Left lung (tissue), 14 donors: ENCODE measurements at places on chromosomes 5 and 9. TPM values are rescaled to one million over a fixed set of nuclear protein-coding genes. Genes with fewer than 3 reads are reported as not detected.

DNA sequence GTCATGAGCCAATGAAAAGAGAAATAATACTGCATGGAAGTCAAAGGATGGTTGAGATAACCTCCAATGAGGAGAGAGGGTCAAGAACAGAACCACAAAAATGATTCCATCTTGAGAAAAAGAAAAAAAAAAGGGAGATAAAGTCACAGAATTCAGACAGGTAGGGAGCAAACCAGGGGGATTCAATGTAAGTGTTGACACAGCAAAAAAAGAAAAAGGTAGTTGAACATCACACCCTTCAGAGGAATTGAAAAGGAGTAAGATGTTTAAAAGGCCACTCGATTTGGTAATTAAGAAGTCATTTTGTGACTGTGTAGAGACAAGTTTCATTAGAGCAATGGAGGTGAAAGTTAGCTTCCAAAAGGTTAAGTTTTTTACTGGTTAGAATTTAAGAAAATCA lies 79.3 kb downstream of the ERP44 start:
- no peak for DNase-seq

COL5A1 gene
- total RNA-seq: 357 TPM

- DNase-seq: no peak
Observed at GRCh38 chr9:76999261-76999660, 20.2 kb upstream of the FOXB2 start.

GRCh38 chr9:16277471-16277960 lies 593.0 kb downstream of the BNC2 start:
- no peak for DNase-seq

F2RL2 gene
- total RNA-seq: 0.10 TPM

DNA sequence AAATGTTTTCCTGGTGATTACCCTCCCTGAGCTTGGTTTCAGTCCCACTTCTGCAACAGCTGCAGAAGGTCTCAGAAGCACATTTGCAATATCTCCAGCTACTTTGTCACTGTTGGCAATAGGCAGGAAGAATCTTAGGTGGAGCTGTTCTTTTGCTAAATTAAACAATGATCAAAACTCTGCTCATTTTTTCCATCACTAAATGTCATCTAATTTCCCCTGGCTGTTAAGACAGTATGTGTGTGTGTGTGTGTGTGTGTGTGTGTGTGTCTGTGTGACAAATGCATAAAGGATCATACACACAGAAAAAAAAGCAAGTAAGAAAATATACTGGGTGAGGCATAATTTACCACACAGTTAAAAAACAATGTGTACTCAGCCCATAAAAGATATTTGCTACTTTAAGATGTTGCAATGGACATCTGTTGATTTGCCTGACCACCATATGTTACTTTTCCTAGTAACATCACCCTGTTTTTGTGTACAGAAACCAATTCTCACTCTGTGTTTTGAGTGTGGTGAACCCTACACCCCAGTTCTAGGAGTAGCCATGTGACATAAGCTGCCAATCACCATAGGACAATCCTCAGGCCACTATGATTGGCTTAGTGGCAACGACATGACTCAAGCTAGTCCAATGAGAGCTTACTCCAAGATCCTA lies 572.6 kb upstream of the CLINT1 start:
- no peak for DNase-seq

GRCh38 chr9:110337727-110338126 lies at the start of gene TXNDC8:
TXNDC8 (minus strand) TSS chr9:110337863.
- DNase-seq: no peak

DNA sequence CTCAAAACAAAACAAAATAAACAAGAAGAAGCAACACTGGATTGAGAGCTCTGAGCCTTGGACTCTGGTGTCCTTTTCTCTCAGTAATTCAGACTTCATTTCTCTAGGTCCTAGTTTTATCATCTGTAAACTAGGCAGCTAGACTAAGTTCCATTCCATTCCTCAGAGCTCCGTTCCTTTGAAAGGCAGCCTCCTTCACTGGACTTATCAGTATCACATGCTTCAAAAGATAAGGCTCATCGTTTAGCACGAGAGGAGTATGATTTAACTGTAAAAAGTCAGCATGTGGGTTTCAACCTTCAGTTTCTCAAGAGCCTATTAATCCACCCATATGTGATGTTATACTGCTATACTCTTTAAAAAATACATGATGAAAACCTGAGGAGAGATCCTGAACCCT lies 1.6 kb downstream of the ATP10B start:
- DNase-seq: no peak

VPS13A gene
- total RNA-seq: 30.6 TPM

DNA sequence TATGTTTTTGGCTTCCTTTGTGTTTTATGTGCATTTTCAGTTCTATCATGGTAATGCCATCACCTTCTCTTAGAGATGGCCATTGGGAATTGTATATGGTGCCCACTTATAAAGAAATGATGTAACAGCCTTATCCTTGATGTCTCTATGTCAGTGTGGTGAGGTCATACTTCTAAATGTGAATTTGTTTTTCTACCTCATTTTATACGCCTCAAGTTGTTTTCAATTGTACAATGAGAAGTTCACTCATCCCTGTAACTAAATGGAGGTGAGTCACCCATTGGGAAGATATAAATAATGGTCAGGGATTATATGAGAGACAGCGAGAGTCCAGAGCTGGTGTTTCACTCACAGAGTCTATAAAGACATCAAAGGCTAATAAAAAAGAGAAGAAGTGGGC lies 402.4 kb downstream of the AGTPBP1 start:
- no peak for DNase-seq

TLX3 gene
- not detected for total RNA-seq

- DNase-seq: no peak
Observed at GRCh38 chr5:67619235-67619634, 422.6 kb upstream of the CD180 start.

PCDHB13 gene
- total RNA-seq: 1.8 TPM

CEP120 gene
- total RNA-seq: 14.2 TPM

GABRA6 gene
- total RNA-seq: not detected

GRCh38 chr5:124036786-124037185 lies 524.8 kb downstream of the CSNK1G3 start:
- DNase-seq: no peak

- no peak for DNase-seq
Observed at GRCh38 chr5:80569961-80570786, at the start of gene ANKRD34B. ANKRD34B (minus strand) TSS chr5:80570280; CDS start chr5:80560019, 10,261 bp downstream.

GRCh38 chr5:14581106-14581890 lies at the start of gene OTULINL:
OTULINL (plus strand) TSS chr5:14581792; CDS start chr5:14581895, 103 bp downstream.
- peak; percentile 97 for DNase-seq

DNA sequence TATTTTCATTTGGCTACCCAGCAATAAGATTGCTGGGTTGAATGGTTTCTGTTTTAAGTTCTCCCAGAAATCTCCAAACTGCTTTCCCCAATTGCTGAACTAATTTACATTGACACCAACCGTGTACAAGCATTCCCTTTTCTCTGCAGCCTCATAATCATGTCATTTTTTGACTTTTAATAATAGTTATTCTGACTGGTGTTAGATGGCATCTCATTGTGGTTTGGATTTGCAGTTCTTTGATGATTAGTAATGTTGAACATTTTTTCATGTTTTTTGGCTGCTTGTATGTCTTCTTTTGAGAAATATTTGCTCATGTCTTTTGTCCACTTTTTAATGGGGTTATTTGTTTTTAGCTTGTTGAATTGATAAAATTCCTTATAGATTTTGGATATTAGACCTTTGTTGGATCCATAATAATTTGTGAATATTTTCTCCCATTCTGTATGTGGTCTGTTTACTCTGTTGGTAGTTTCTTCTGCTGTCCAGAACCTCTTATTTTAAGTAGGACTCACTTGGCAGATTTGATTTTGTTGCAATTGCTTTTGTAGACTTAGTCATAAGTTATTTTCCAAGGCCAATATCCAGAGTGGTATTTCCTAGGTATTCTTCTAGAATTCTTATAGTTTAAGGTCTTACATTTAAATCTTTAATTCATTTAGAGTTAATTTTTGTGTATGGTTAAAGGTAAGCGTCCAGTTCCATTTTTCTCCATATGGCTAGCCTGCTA lies 793.7 kb downstream of the BRINP1 start:
- DNase-seq: no peak

GRCh38 chr9:130311408-130312140 lies 46.0 kb downstream of the HMCN2 start:
- DNase-seq: peak; percentile 53

DNA sequence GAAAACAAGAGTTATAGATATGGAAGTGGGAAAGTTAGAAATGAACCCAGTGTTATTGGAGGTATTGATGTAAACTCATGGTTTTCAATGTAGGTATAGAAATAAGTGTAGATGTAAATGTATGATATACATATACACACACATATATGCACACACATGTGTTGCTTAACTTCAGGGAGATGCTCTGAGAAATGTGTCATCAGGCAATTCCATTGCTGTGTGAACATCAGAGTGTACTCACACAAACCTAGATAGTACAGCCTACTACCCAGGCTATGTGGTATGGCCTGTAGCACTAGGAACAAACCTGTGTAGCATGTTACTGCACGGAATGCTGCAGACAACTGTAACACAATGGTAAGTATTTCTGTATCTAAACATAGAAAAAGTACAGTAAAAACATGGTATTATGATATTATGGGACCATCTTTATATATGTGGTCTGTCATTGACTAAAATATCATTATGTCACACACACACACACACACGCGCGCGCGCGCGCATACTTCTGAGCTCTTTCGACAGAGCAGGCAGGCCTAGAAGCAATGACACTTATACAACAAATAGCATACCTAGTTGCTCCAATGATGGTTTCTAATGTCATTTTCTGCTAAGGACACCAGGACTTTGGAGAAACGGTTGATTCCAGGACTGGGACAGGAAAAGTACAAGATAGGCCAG lies 86.6 kb downstream of the MACROH2A1 start:
- no peak for DNase-seq

- DNase-seq: no peak
Observed at GRCh38 chr9:113511856-113512761, 48.6 kb downstream of the RGS3 start.

NUTM2G gene
- not detected for total RNA-seq

TMEM215 gene
- not detected for total RNA-seq

- DNase-seq: no peak
Observed at GRCh38 chr5:109612278-109612905, 77.3 kb upstream of the MAN2A1 start.

RORB gene
- total RNA-seq: 2.9 TPM

DNA sequence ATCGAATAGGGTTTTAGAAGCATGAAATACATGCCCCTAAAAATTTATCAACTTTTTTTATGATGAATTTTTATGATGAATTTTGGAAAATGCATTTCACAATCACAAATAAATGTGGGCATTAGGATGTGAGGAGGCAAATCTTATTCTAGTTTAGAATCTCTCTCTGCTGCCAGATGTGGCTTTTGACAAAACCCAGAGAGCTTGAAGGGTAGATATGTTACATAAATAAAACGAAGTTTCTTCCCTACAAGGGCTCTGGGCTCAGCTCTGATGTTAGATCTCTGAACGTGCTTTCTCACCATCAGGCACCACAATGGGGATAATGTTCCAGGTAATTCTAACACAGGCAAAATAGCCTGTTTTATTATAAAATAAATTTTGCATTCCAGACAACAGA lies 102.3 kb upstream of the ADAMTSL1 start:
- no peak for DNase-seq

FST gene
- 2.1 TPM for total RNA-seq

GRCh38 chr5:6535594-6535993 lies 86.9 kb downstream of the UBE2QL1 start:
- no peak for DNase-seq

DNA sequence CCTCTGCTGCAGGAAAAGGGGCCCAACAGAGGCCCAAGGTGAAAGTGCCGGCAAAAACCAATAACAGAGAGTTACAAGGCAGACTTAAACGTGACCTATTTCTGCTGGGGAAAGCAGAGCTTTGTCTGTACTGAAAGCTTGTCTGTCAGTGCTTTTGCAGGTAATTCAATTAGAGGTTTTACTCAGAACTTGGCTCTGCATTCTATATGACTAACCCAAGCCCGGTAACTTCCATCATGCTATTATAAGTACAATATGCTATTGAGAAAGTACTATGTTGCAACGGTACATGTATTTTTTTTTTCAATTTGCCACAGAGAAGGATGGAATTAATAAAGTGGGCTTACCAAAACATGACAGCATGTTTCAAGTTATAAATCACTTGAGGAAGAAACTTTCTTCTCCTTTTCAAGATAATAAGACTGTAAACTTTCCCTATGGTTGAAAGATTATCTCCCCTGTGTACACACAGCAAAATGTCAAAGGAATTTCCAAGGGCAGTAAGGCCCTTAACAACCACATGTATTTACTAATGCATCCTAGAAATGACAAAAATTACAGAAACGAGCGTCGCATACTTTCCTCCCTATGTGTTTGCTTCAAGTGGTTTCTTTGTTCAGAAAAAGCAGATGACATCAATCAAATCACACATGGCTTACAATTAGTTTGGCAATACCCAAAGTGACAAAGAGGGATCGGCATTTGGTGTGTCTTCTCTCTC lies 282.4 kb downstream of the EFNA5 start:
- peak; percentile 38 for DNase-seq

- no peak for DNase-seq
Observed at GRCh38 chr5:122377026-122377425, 65.0 kb downstream of the SNCAIP start.

DNA sequence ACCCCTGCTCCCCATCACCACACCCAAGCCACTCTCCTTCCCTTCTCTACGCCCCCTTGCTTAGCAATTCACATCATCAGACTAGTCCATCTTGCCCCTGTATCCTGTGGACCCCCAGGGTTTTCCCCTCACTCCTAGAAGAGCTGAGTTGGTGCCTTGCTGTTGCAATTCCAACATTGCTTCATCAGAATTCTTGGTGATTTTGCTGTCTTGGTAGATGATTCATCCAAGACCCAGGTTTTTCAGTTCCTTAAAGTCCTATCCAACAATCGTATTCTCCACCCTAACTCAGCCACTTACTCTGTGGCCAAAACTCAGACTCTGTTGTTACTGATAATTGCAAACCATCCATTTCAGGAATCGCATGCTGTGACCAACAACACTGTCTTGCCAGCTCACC lies 21.4 kb upstream of the CCNJL start:
- no peak for DNase-seq

IL9 gene
- not detected for total RNA-seq

INSL6 gene
- not detected for total RNA-seq

PLPP7 gene
- total RNA-seq: 1.6 TPM

- no peak for DNase-seq
Observed at GRCh38 chr9:129584136-129584535, 36.8 kb downstream of the C9orf50 start.

- no peak for DNase-seq
Observed at GRCh38 chr9:93520523-93520922, 55.9 kb upstream of the PHF2 start.

- no peak for DNase-seq
Observed at GRCh38 chr5:172321593-172321992, 38.0 kb upstream of the UBTD2 start.

GRCh38 chr9:68999393-69000105 lies 14.4 kb downstream of the PRKACG start:
- DNase-seq: peak; percentile 78

- DNase-seq: no peak
Observed at GRCh38 chr5:32022638-32023037, 151.5 kb downstream of the GOLPH3 start.

AMBP gene
- total RNA-seq: not detected
